ENCODE measurements at places on chromosomes 3 and 15.

GRCh38 chr3:55313666-55314065 is 173.4 kb downstream of the WNT5A start:
- no peak for DNase-seq

DNA sequence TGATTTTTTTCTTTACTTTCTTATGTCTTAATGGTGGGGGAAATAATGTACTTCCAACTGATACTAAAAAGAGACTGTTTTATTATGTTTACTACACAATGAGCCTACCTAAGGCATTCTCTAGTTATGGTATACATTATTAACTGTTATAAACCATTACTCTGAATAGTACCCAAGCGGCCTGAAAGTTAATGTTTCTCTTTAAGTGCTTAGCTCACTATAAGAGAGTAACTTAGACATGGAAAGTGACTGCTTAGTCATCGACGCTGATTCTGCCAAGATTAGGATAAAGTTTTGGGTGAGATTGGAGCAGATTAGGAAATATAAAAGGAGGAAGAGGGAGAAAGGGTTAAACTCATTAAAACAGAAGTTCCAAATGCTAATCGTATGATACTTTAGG is 365.0 kb downstream of the NLGN1 start:
- no peak for DNase-seq

- DNase-seq, result no peak
Measured at GRCh38 chr3:58688574-58688973, 22.0 kb upstream of the FAM3D start.

GRCh38 chr3:147299656-147300055 is 106.7 kb downstream of the ZIC4 start:
- no peak for DNase-seq

DNA sequence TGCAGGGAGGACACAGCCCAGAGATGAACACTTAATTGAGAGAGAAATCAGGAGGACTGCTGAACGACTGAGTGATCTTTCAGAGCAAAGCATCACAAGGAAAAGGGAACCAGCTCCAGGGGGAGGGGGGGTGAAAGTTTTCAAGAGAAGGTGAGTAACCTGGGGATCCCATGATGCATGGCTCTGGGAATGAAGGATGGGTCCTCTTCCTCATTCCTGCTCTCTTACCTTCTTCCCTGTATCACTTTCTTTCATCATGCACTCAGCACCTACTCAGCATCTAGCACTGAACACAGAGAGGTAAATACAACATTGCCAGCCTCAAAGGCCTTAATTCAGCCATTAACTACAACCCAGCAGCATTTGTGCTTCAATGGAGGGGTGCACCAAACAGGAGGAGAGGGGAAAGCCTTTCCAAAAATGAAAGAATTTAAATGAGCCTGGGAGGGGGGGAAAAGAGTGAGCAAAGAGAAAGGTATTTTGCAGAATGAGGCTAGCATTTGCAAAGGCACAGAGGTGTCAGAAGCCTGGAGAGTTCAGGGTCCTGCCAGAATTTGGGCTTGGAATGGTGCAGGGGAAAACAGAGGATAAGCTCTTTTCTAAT is 427.4 kb downstream of the FOXP1 start:
- DNase-seq, result no peak

- DNase-seq, result no peak
Measured at GRCh38 chr15:65401611-65402240, 21.0 kb downstream of the IGDCC4 start.

GRCh38 chr3:148147903-148148302 is 549.8 kb upstream of the AGTR1 start:
- no peak for DNase-seq

- DNase-seq, result no peak
Measured at GRCh38 chr3:4720316-4721075, 227.3 kb downstream of the ITPR1 start.

DNA sequence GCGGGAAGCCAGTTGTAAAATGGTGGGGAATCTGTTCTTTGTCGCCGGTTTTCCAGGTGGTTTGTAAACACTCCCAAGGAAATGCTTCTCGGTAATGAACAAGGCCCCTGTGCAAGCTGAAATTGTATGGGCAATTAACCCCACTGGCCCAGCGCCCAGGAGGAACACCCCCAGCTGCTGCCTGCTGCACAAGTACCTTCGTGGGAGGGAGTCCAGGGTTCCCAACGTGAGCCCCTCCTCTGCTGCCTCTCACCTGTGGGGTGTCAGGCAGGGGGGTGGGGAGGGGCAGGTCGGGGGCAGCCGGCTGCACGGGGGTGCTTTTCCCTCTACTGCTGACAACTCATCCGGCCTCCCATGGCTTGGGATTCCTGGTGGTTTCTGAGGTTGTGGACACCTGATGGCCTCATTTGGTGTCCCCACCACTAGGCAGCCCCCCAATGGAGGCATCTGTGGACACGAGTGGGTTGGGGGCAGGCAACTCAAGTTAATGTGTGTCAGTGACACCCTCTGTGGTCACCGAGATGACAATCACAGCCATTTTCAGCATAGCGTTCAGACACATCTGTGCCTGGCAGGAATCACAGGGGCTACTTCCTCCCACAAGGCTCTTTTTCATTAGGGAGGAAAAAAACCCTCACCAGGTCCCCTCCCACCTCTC is 35.6 kb upstream of the PRR23E start:
- DNase-seq, result no peak

GRCh38 chr3:36679384-36680200 is 84.8 kb downstream of the DCLK3 start:
- no peak for DNase-seq

GRCh38 chr3:111787556-111788463 is 71.3 kb upstream of the PHLDB2 start:
- no peak for DNase-seq

- no peak for DNase-seq
Measured at GRCh38 chr3:135081856-135082434, 286.9 kb downstream of the EPHB1 start.

DNA sequence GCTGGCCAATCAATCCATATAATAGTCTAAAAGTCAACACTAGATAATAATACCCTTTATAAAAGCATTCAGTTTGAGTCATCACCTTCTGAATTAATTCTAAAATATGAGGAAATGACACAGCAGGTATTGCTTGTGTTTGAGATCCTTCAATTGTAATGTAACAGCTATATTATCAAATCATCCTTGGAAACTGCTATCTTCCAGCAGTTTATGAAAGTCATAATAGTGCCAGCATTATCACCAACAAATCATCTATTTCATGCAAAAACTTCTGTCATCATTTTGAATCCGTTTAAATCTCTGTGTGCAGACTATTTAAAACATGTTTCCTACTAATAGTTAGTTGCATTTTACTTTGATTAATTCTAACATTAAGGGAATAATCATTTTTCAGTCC is 468.7 kb downstream of the CADM2 start:
- DNase-seq, result no peak

- DNase-seq, result no peak
Measured at GRCh38 chr15:48596415-48596814, 49.1 kb downstream of the FBN1 start.

GRCh38 chr15:70319466-70319865 is 221.7 kb upstream of the TLE3 start:
- no peak for DNase-seq

All from naive thymus-derived CD4-positive, alpha-beta T cell (primary cell).